ENCODE measurements at places on chromosomes 16 and 17.

DNA sequence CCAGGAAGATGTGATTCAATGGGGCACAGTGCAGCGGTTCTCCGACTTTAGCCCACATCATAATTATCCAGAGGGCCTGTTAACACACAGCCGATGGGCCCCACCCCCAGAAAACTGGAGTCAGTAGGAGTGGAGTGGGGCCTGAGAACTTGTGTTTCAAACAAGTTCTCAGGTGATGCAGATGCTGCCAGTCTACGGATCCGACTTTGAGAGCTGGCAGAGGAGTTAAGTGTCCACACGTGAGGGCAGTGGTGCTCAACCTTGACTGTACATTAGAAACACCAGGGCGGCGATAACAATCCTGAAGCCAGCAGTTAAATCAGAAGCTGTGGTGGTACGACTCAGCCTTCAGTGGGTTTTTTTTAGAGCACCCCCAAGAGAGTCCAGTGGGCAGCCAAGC, 75.0 kb downstream of the GPRC5B start:
- DNase-seq, result no peak

DNA sequence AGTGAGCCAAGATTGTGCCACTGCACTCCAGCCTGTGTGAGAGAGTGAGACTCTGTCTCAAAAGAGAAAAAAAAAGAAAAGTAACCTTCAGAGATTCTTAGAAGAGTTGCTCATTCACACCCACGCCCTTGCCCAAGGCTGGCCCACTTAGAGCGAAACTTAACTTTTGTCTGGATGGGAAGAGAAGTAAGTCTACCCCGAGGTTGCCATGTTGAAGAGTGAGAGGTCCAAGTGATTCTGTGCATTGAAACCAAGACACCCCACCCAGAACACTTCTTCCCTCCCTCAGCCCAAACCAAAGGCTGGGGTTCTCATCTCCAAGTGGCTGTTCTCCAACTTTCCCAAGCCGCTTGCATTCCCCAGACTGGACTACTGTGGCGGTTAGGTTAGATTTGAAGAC, 2.4 kb upstream of the CISD3 start:
- DNase-seq, result no peak

DNA sequence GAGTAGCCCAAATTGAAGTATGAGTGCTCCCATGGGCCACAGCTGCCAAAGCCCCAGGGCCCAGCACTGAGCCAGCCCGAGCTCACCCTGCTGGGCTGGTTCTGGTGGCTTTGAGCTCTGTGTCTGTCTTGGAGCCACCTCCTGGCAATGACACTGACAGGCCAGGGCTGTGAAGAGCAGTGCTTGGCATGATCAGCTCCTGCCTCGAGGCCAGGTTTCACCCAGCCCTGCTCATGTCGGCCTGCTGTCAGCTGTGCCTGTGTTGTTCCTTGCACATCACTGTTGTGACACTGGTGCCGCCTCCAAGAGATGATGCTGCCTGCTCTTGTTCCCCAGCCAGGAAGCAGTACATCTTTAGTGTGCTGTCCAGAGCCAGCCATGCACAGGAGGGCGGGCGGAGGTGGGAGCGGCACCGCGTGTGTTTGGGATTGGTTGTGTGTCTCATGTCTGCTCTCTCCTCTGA, 26.0 kb downstream of the PLD6 start:
- no peak for DNase-seq

DNA sequence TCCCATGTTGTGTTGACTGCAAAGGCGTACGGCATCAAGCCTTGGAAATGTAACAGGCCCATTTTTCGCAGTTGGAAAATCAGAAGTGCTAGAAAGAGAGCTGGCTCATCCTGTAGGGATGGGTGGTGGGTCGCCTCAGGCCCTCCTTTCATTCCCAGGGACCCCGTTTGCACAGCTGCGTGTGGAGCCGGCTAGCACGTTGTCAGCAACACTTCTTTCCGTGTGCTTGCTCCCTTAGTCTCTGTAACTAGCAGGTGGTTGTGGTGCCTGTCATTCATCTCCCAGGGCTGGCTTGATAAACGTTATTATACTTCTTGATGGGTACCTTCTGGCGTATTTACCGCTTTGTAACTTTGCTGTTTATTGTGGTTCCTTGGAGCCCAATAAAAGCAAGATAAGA, 239.0 kb upstream of the CACNG5 start:
- no peak for DNase-seq

DNA sequence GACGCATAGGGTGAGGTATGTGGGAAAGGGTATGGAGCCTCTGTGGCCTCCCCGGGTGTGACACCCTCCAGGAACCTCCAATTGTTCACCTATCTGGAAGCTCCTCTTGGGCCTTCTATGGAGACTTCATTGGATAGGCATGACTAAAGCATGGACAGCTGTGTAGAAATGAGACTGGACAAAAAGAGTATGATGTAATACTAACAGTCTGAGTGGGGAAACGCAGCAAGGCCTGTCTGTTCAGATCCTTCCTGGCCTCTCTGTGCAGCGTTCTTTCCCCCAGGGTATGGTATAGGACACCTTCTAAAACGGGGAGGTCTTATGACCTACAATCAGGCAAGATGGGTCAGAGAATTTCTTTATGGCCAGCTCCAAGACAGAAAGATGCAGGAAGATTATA, 30.7 kb upstream of the CCNF start:
- no peak for DNase-seq

- no peak for DNase-seq
Measured at GRCh38 chr16:5776876-5777275, 679.3 kb upstream of the EEF2KMT start.

DNA sequence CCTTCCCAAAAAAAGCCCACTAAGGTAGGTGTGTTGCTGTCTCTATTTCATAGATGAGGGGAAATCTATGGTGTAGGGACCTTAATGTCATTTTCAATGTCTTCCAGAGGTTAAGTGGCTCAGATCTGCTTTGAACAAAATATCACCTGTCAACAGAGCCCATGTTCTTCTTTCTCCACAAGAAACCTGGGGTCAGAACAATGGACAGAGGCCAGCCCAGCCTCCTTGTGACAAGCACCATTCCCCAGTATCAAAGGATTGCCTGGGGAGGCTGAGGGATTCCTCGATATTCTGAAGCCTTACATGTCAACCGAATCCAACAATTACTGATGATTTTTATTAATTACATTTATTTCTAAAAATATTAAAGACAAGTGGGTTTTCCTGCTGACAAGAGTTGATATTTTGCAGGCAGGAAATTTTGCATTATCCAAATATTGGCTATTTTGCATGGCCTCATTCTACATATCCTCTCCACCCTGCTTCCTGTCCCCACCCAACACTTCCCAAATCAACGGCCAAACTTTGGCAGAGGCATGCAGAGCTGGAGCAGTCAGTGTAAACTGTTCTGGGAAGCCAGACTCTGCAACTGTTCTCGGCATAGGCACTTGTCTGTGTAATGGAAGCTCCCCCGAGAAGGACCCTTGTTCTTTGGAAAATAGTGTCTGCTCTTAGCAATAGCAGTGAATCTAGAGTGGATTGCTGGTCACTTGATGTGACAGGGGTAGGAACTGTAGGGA, 281.5 kb downstream of the HS3ST3A1 start:
- DNase-seq, result peak; percentile 49

GRCh38 chr16:76059186-76059585, 218.0 kb upstream of the CNTNAP4 start:
- DNase-seq, result no peak

DNA sequence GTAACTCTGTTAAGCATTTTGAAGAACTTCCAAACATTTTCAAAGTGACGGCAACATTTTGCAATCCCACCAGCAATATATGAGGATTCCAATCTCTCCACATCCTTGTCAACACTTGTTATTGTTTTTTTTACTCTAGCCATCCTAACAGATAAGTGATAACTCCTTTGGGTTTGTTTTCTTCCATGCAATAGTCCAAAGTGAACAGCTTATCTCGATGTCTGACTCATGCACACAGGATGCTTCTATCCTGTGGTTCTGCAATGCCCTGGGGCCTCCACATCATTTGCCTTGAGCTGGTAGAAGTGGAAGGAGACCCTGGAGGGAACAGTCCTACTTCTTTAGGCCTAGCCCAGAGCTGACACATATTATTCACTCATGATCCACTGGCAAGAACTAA, 13.0 kb downstream of the TLE7 start:
- no peak for DNase-seq

GRCh38 chr16:68090130-68090529, 5.0 kb downstream of the NFATC3 start:
- no peak for DNase-seq

GRCh38 chr17:32256012-32256700, 9.5 kb upstream of the RHBDL3 start:
- no peak for DNase-seq

- peak; percentile 35 for DNase-seq
Measured at GRCh38 chr17:64920026-64920418, 744 bp upstream of the LRRC37A3 start.

DNA sequence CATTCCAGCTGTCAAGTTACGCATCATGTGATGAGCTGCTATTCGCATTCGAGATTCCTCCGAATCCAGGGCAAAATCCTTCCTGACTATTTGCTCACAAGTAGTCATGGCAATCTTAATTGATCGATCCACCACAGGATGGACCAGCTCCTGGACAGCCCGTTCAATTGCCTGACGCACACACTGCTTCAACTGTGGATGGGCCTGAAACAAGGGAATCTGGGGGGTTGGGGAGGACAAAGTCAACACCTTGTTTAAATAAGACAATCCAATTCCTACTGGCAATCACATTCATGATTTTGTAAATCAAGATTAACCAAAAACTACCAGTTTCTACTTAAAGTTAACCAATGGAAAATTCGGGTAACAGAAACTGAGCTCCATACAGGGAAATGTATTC, 28.4 kb downstream of the SETD6 start:
- DNase-seq, result no peak

DNA sequence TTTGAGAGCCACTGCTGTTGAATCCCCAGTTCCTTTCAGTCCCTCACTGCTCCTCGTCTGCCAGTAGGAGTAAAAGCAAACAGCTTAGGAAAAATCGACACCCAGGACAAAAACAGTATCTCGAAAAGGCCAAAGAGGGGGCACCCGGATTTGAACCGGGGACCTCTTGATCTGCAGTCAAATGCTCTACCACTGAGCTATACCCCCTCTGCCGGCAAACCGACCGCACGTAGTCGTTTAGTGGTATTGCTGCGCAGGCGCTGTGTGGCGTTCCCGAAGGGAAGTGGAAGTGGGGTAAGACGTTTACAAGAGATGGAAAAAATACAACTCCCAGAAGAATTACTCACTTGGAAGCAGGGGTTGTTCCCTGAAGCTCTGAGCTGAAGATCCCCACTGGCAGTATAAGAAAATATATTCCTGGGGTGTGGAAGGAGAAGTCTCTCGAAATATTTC, 2.2 kb upstream of the PLXDC1 start:
- peak; percentile 96 for DNase-seq

- DNase-seq, result no peak
Measured at GRCh38 chr16:77171745-77172635, 19.0 kb upstream of the MON1B start.

DNA sequence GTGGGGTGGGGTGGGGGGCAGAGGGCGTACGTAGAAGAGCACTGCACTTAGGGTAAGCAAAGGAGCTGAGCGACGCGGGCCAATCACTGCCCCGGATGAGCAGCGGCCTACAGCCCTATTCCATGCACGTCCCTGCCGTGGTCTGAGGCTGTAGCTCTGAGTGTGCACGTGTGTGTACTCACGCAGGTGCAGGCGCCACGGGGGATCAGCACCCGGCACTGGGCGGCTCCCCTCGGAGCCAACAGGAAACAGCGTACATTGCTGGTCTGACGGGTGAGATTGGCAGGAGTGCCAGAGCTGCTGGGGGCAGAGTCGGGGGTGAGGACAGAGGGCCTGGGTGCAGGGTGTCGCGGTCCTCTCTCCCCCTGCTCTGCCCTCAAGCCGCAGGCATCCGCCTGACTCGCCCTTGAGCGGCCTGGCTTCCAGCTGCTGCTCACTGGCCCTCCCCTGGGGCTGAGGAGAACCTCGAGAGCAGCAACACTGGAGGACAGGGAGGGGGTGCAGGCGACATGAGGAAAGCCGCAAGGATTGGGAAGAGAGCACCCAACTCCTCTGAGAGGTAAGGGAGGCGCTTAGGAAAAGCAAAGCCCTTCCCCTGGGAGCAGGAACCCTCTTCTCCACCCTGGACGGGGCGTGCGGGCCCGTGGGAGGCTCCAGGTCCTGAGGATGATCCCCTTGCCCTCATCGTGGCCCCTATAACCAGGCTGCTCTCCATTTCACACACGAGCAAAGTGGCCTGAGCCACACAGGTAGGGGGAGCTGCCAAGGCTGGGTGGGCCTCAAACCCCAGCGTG, 57.8 kb downstream of the ENGASE start:
- no peak for DNase-seq

- peak; percentile 32 for DNase-seq
Measured at GRCh38 chr16:54932021-54932660, 1.5 kb downstream of the IRX5 start.

- DNase-seq, result peak; percentile 88
Measured at GRCh38 chr17:1005361-1005946, 8.5 kb downstream of the TIMM22 start.

GRCh38 chr17:34570506-34570905, 8.9 kb upstream of the TMEM132E start:
- DNase-seq, result no peak

- no peak for DNase-seq
Measured at GRCh38 chr17:75552425-75553294, 27.2 kb downstream of the LLGL2 start.

DNA sequence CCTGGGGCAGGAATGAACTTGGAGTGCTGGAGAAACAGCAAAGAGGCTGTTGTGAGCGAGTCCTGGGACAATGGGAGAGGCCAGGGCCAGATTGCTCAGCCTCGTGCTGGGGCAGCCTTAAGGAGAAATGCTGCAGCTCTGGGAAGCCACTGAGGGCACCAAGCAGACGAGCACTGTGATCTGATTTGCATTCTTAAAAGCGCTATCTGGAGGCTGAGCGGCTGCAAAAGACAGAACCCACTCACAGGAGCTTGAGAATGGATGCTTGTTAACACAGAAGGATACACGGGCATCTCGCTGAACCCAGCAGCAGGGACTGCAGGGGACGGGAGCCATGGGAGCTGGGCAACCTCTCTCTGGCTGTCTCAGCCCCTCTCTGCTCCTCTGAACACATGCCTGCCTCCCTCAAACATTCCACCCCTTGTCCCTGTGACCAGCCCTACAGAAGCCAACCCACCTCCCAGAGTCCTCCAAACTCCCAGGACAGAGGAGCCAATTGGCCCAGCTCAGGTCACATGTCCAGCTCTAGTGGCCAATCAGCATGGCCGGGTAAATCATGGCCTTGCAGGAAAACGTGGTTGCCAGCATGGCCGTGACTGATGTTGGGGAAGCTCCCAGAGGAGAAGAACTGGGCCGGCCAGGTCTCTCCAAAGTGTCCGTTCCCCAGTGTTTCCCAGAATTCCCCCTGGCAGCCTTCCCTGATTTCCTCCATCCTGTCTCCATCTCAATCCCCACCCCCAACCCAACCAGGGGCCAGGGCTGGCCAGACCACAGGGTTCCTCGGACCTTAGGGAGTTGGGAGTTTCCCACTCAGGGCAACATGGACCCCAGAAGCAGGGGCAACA, 60.3 kb downstream of the GSG1L start:
- DNase-seq, result no peak

- DNase-seq, result no peak
Measured at GRCh38 chr17:19397556-19398041, 10.6 kb upstream of the MFAP4 start.

GRCh38 chr16:22356930-22357634, 17.3 kb downstream of the CDR2 start:
- no peak for DNase-seq

GRCh38 chr17:71260366-71260940, 860.4 kb upstream of the SOX9 start:
- no peak for DNase-seq

- no peak for DNase-seq
Measured at GRCh38 chr16:67525176-67525860, 3.3 kb upstream of the RIPOR1 start.
